ENCODE measurements at places on chromosomes 5 and 9.

DNA sequence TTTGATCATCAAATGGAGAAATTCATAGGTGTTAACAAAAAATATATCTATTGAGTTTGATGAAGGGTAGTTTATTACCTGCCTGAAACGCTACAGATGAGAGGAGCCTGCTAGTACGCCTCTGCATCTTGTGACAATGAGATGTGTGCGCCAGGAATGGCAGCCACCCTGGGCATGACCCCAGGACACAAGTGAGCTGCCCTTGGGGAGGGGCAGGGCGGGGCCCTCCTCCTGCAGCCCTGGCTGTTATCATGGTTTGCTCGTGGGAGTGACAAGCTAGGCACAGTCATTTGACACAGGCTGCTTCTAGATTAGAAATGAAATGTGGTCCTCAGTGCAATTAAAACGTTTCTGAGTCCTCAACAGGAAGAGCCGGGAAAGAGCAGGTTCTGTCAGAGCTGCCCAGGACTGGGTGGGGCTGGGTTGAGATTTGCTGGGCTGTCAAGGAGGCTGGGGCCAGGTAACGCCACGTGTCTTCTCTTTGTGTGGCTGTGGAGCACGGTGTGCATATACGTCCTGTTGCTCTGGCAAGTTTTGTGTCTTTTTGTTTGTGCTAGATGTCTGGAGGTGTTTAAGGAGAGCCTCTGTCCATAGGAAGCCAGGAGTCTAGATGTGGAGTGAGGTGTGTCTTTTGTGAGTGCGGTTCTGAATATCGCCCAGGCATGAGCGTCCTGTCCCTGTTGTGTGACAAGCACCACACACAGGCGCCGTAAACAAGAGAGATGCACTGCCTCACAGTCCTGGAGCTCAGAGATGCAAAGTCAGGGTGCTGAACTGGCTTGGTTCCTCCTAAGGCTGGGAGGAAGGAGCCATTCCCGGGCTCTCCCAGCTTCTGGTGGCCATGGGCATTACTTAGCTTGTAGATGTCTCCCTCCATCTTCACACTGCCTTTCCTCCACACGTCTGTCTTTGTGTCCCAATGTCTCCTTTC is 129.0 kb upstream of the IRX4 start:
- no peak for DNase-seq

DNA sequence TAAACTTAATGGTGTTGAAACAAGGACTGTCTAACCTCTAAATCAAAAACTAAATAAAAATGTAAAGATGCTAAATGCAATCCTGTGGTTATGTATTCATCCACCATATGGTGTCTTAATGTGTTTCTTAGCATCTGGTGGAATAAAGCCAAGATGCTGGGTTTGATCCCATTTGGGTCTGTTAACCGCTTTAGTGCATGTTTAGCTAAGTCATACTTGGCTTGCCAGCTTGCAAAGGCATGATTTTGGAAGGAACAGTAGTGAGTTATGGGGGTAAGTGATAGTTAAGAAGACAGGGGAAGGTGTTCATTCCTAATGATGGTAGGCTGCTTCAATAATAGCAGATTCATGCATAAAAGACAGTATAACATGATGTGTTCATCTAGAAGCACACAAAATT is 139.0 kb upstream of the SLC27A6 start:
- DNase-seq = no peak

- DNase-seq = no peak
Observed at GRCh38 chr5:180118391-180118791, 46.8 kb upstream of the RNF130 start.

DNA sequence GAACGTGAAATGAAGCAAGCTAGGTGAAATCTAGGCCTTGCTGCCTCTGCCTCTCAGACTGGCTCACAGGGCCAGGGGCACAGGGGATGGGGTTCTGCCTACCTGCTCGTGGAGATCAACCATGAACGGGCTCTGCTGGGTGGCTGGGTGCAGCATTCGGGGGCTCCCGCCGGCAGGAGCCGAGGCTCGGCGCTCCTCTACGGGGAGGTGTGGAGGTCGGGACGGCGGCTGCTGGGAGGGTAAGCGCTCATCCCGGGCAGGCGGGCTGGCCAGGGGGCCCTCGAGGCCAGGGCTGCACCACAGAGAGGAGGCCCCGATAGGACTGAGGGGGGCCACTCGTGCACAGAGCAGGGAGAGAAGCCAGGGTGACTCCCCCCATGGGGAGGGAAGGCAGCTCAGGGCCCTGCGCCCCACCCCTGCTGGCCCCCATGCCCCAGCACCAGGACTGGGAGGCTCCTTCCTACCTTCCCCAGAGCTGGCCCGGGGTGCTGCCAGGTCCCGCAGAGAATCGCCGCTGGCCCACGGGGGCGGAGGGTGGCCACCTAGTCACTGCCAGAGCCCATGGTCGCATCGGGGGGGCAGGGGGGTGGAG is 5.2 kb downstream of the RNF44 start:
- DNase-seq = no peak

DNA sequence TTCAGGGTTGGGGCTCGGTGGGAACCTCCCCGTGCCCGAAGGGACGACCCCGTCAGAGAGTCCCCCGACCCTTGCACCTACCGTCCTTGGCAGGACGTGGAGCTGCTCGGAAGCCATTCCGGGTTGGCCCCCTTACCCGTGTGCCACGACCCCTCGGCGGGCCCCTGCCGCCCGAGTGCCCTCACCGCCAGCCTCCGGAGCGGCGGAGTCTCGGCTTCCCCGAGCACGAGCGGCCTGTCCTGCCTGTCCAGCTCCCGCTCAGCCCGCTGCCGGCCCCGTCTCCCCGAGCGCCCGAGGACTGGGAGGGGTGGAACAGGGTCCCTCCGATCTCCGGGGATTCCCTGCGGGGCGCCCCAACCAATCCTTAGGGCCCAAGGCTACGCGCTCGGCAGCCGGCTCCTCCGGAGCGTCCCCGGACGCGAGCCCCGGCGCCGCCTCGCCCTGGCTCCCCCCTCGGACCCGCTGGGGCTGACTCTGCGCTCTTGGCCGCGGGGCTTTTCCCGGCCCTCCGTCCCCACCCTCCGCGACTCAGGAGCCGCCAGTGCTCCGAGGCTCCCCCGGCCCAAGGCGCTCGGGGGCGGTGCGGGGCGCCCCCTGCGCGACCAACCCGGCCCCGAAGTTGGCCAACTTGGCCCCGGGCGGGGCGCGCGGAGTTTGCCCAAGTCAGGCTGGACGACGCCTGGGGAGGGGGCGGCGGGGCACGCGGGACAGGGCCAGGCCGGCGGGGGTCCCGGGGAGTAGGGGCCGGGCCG is 654 bp downstream of the ADAMTS2 start:
- no peak for DNase-seq

DNA sequence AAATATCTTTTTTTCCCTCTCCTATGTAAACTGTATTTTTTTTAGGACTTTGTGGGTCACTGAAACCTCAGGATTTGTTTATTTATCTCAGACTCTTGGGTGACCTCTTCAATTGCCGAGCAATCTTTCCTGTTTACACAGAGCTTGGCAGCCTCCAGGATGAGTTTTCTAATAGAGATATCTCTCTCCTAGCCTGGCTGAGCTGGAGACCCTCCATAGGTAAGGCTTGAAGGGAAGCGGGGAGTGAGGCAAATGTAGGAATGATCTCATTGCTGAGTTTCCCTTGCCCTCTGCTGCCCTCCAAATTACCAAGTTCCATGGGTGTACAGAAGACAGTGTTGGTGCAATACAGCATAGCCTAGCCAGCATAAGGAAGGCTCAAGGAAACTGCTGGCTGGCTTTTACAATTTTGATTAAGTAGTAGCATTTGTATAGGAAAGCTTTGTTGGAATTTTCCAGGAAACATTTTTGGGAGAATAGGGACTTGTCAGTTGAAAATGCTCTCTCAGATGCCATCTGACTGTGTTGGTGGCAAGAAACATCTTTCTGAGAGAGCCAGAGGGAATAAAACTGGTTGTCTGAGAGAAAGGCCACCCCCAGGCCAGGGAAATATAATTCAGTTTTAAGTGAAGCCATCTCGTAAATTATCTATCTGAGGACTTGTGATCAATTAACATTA is 116.0 kb downstream of the NMUR2 start:
- DNase-seq = no peak

- no peak for DNase-seq
Observed at GRCh38 chr5:8831854-8832253, 714.0 kb downstream of the SEMA5A start.

DNA sequence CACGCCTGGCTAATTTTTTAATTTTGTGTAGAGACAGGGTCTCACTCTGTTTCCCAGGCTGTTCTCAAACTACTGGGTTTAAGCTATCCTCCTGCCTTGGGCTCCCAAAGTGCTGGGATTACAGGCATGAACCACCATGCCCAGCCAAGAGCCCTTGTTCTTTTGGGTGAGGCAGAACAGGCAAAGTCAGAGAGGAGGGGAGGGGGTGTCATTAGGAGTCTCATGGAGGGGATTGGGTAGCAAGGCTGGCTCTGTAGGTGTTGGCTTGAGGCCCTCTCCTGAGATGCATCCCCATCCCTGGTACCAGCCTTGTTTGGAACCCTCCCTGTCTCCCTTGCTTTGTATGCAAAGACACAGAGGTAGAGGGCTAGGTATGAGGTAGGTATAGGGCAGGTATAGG is 24.1 kb downstream of the GSN start:
- DNase-seq = no peak

- no peak for DNase-seq
Observed at GRCh38 chr5:146851133-146851532, 27.4 kb downstream of the PPP2R2B start.

DNA sequence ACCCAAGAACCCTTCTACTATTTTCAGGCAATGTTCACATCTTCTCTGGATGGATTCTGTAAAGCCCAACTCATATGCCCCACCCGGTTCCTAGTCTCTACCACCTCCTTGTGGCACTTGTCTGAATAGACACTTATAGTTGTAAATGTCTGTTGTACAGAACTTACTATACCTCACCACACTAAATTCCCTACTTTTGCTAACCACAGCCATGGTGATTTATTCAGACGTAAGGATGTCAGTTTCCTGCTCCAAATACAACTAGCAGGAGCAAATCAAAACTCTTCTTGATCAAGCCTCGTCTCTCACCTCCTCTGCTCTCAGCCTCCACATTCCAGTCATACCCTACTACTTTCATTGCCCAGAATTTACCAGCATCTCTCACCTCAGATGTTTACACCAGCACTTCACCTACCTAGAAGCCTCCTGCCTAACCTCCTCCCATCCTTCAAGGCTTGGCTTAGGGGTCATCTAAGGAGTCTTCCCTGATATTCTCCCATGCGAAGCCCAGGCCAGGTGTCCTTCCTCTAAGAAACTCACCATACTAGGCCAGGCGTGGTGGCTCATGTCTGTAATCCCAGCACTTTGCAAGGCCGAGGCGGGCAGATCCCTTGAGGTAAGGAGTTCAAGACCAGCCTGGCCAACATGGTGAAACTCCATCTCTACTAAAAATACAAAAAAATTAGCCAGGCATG is 75.5 kb downstream of the MAPKAP1 start:
- DNase-seq = peak; percentile 54

- DNase-seq = no peak
Observed at GRCh38 chr9:3397766-3398165, 128.0 kb downstream of the RFX3 start.

- DNase-seq = no peak
Observed at GRCh38 chr9:114849450-114849849, 43.6 kb upstream of the TNFSF15 start.

DNA sequence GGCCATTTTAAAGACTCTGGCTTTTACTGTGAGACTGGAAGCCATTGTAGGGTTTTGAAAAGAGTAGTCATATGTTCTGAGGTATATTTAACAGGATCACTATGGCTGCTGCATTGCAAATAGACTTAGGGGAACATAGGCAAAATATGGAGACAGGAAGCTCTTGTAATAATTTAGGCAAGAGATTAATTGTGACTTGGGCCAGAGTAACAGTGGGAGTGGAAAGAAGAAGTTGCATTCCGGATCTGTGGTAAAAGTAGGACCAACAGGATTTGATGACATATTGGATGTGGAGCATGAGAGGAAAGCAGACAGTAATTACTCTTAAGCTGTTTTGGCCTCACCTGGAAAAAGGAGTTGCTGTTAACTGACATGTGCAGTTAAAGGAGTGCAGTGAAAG is 85.6 kb downstream of the SMIM15 start:
- DNase-seq = no peak

GRCh38 chr9:117697046-117697445 is 7.2 kb upstream of the TLR4 start:
- DNase-seq = no peak

GRCh38 chr5:153629027-153629895 is 138.8 kb downstream of the GRIA1 start:
- no peak for DNase-seq

DNA sequence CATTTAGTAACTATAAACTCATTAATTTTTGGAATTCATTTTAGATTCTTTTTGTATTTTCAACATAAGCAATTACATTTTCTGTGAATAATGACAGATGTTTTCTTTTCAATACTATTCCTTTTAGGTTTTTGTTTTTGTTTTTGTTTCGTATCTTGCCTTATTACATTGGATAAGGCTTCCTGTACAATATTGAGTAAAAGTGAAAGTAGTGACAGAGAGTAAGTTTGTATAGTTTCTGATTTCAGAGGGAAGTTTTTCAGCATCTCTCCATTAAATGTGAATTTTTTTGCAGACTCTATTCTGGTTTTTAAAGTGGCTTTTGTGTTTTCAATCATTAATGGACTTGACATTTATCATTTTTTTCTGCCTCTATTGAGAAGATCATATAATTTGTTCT is 12.8 kb upstream of the CAMK4 start:
- DNase-seq = no peak

GRCh38 chr5:129904667-129905472 is 605 bp downstream of the CHSY3 start:
- DNase-seq = no peak

DNA sequence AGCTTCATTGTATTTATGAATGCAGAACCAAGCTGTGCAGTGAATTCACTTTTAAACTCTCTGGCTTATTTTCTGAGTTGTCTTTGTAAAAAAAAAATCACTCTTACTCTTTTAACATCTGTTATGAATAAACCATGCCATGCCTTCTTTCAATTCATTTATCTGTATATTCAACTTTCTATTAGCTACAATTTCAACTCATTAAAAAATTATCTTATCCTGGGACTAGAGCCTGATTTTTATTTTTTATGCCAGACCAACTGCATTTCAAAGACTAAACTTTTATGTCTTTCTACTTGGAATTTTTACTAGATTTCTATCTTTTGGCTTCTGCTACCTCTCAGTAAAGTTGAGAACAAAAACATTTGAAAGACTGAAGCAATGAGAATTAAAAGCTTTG is 342.7 kb downstream of the DEPDC1B start:
- no peak for DNase-seq

DNA sequence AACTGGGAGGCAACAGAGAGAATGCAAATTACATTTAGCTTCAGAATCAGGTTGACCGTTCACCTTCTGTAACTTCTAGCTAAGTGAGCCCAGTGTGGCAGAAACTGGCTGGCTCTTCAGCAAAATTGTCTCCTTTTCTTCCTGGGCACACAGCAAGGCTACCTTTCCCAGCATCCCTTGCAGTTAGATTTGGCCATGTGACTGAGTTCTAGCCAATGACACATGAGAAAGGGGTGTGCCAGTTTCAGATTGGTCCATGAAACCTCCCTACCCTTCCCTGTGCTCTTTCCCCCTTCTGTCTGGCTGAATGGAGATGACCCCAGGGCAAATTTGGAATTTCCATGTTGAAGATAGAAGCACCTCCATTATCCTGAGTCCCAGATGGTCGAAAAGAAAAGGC is 72.5 kb upstream of the SMIM23 start:
- DNase-seq = no peak

All from activated naive CD4-positive, alpha-beta T cell treated with anti-CD3 and anti-CD28 coated beads for 36 hours (primary cell).